NCI-H1417 (cell line): ENCODE measurements at places on chromosomes 6 and 20.

DNA sequence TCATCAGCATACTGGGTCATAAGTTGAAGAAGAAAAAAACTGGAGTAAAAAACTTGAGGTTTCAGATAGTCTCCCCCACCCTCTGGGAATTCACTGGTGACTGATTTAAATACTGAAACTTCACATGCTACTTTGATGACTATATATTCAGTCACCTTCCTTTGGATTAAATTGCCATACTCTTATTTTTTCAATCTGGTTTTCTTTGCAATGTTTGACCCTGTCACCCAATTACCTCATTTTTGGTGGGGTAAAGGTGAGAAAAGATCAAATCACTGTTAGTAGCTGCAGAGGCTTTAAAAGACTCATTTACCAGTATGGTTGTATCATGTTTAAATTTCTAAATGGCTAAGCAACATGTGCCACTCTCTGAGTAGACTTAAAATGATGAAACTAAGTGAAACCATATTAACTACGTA, 862.7 kb upstream of the FLRT3 start:
- no peak for DNase-seq

DNA sequence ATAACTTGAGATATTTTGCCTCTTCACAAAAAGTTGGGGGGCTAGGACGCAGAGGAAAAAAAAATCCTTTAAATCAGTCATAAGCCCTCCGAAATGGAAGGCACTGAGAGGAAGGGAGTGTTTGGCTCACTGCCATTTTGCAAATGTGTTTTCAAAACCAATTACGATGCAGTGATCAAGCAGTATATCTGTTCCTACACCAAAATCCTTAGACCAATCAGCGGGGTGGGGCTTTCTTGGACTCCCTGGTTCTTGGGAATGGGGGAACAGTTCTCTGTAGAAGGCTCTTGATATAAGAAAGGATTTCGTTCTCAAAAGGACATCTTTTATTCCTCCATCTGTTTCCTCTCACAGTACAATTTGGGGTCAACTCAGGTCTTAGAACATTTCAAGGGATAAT, 478.6 kb upstream of the JARID2 start:
- no peak for DNase-seq

- no peak for DNase-seq
These were observed 36.4 kb upstream of the GCLC start for GRCh38 chr6:53581173-53581773.

DNA sequence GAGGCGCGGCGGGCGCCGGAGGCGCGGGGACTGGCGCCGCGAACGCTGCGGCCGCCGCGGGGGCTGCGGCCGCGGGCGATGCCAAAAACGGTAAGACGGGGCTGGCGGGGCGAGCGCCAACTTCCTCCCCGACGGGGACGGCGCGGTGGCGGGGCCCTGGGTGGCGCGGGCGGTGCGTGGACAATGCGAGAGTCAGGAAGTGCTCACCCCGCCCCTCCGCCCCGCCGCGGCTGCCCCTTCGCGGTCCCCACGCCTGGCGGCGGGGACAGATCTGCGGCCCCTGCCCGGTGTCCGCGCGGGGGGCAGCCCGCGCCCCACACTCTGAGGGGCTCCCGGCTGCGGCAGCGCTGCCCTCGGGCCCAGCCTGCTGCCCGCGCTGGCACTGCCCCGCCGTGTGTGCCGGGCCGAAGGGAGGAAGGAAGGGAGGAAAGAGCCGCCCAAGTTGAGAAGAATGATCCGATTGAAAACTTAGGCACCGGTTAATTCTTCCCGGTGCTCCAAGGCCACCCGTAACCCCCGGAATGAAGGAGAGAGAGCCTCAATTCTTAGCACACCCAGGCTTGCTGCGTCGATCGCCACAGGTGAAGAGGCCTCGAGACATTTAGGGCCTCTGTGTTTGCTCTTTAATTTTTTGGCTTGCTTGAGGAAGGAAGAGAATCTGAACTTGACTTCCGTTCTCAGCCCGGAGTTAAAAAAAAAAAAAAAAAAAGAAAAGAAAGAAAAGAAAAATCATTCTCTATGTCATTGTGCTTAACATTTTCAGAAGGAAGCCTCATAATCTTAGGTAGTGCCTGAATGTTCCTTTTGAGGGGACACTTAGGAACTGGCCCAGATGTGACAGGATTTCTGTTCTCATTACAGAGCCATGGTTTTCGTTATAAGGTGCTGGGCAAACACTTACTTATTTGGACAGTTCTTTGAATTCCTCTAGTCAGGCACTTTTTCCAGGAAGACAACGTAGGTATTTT, 982 bp downstream of the HECA start:
- peak; percentile 71 for DNase-seq

GRCh38 chr20:63743210-63743970, 3.8 kb downstream of the SLC2A4RG start:
- no peak for DNase-seq

DNA sequence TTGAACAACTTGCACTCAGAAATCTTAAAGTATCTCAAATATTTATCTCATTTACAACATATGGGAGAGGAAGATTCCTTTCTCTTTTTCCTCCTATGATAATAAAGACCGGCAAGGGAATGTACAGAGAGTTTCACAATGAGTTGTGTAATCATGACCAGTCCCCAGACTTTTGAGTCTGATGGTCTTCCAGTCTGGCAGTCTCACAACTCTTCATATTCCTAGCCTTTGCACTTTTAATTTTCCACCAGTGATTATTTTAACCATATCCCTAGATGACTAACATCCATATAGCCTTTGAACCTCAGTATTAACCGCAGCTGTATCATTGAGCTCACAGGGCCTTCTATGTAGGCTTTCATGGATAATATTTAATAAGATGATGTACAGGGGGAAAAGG, 278.5 kb downstream of the KHDC1L start:
- no peak for DNase-seq

- peak; percentile 34 for DNase-seq
These were observed 73.9 kb downstream of the AHI1 start for GRCh38 chr6:135423649-135424128.

DNA sequence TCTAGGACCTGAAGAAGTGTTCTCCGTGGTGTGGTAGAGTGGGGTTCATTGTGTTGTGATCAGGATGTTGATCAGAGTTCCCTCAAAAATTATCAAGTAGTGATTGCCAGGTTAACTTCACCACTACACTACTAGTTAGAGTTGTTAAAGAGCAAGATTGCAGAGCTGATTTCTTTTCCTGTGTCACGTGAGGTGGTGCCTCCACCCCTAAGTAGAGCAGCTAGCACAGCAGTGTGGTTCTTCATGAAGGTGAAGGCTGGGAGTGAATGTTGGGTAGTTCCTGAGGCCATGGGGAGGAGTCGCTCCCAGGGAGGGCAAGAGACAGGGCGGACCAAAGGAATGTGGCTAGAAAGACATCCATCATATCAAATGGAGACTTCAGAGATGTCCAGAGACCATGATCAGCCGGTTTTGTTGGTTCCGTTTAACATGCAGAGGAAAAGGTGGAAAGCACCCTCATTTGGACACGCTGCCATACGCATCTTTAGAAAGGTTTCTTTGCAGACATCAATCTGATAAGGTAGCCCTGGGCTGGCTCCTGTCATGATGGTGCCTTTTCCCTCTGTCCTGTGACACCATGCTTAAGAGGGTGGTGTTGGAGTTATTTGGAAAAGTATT, 79.2 kb upstream of the IYD start:
- no peak for DNase-seq

- no peak for DNase-seq
These were observed 32.7 kb upstream of the SENP6 start for GRCh38 chr6:75568965-75569364.

DNA sequence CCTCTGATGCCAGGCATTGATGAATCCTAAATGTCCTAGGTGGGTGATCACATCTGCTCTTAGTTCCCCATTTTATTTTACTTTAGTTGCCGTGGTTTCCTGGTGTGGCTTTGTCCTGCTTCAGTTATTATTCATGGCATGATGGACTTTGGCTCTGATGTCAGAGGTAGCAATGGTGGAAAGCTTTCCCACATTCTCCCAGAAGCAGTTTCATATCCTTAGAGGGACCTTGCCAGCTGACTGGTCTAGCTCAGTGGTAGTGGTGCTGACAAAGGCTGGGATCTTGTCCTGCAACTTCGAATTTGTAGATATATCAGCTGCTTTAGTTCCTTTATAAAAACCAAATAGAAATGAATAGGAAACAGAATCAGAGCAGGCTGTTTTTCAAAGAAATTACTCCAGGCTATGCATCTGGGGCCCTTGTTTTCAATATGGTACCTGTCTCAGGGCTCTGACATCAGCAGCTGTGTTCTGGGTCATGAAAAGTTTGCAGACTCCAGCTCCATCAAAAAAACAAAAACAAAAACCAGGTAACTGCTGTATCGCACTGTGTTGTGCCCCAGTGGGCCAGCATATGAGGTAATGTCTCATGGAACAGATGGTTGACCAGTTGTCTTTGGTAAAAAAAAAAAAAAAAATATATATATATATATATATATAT, 133.7 kb downstream of the PLCB4 start:
- DNase-seq, result no peak

DNA sequence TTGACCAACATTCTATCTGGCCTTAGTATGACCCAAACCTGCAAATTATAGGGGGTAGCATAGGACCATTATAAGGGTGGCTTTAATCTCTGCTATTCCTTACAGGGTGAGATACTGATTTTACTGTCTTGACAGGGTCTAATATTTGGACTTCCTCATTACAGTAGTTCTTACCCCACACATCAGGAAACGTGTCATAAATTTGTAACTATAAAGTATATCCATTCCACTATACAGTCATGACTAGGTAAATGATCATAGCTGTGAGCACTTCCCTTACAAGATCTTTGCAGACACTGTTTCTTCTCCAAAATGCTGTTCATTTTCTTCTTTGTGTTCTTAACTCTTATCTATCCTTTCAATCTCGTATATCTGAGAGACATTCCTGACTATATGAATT, 518.7 kb upstream of the RNF217 start:
- DNase-seq, result no peak

- no peak for DNase-seq
These were observed 2.1 kb downstream of the VEGFA start for GRCh38 chr6:43771858-43772680.

GRCh38 chr6:16705081-16705993, 55.9 kb downstream of the ATXN1 start:
- DNase-seq, result no peak

DNA sequence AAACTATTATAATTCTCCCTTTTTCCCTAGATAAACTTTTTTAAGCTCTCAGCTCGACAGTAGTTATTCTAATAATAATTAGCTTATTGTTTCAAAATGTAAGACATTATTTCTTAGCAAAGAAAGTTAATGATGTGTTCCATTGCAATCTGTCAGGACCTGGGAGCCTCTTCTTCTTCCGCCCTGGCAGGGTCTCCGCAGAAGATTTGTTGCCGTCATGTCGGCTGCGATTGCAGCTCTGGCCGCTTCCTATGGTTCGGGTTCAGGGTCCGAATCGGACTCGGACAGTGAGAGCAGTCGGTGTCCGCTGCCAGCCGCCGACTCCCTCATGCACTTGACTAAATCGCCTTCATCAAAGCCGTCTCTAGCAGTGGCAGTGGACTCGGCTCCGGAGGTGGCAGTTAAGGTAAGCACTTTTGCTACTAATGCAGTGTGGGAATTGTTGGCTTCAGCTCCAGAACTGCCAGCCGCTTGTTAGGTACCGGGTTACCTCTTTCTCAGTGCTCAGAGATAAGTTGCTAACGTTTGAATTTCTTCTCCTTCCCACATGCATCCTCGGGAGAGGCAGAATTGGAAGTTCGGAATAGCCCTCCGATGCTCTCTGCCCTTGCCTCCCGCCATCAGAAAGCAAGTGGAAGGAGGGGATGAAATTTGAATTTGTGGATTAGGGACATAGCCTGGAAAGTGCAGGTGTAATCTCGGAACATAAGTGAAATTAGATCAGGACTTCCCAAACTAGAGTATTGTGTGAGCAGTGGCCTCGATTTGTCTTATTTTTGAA, at the start of gene CDC40:
TSS of gene CDC40 (plus strand) at position 200 of the 781 bp plus-strand sequence. CDS start at position 218, 18 bp downstream.
- peak; percentile 84 for DNase-seq

GRCh38 chr20:62703853-62704228, 4.8 kb upstream of the NTSR1 start:
- DNase-seq, result no peak

GRCh38 chr6:116971959-116972358, 94.9 kb downstream of the RFX6 start:
- DNase-seq, result peak; percentile 40

DNA sequence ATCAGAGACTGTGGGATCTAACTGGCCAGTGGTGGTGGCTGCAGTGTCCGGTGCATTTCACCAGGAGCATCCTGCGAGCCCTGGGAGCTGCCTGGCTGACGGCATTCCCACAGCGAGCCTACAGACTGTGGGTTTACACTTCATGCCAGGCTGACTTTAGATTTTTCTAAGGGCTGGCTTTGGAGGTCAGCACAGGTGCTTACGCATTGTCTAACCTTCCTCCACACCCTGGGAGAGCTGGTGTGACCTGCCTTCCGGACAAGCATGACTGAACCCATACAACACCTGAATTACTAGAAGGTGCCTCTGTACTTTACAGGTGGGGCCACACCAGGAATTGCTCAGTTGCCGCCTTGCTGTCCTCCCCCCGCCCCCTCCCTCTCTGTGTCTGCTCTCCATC, 96.2 kb downstream of the RREB1 start:
- DNase-seq, result no peak

DNA sequence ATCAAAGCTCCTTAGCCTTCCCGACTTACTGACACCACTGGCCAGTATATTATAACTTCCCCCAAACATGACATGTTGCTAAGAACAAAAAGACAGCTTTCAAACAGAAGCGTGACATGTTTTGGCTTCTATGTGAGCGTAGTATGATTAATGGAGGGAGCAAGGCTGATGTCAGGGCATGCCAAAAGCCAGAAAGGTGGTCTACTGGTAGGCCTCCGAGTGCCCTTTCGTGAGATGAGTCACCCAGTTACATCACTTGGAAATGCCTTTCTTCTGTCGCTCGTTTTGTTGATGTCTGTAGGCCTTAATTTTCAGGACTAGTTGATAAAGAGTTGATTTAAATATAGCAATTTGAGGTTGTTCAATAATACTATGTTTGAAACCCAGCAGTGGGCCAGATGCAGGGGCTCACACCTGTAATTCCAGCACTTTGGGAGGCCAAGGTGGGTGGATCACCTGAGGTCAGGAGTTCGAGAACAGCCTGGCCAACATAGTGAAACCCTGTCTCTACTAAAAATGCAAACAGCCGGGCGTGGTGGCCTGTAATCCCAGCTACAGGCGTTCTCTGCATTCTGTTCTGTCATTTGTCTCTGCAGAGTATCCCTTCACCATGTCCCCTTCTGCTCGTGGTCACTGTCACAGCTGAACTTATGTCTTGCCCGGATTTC, 53.3 kb downstream of the CNKSR3 start:
- peak; percentile 47 for DNase-seq

DNA sequence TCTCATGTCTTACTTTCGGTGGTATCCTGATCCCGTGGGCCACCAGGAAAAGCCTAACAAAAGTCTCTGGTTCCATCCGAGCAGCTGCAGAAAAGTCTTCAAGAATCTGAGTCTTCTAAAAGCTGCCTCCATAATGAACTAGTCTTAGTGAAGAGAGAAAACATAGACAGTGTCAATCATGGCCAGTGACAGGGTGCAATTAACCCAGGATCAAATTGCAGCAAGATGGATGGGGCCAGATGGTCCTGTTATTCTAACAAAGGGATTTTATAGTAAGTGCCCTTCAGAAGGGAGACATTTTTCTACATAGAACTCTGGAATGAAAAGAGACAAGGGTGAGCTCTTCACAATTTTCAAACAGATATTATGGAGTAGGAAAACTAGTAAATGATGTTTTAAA, 281.6 kb upstream of the ZFP64 start:
- DNase-seq, result peak; percentile 74
